NCI-H2227 treated with DMSO at 0.1 percent for 48 hours (cell line): ENCODE measurements at places on chromosomes 11 and 22.

- DNase-seq: no peak
These were observed 51.8 kb downstream of the SLC22A12 start for GRCh38 chr11:64642871-64643255.

- peak; percentile 41 for DNase-seq
These were observed 595.1 kb upstream of the CCDC179 start for GRCh38 chr11:23455321-23455891.

DNA sequence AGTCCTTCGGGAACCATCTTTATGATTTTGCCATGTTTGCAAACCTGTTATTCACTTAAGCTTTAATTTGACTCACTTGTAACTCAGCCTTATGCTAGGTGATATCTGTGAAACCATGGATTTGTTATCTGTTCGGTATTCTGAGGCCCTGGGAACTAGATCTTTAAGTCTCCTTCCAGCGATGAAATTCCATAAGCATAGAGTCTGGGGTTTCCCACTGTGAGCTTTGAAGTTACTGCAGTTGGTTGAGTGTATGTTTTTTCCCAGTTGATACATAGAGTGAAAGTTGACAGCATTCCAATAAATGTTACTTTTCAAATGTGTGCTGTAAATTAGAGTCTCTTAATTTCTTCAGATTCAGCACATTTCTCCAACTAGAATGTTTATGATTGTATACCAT lies 66.9 kb downstream of the TNRC6B start:
- no peak for DNase-seq

DNA sequence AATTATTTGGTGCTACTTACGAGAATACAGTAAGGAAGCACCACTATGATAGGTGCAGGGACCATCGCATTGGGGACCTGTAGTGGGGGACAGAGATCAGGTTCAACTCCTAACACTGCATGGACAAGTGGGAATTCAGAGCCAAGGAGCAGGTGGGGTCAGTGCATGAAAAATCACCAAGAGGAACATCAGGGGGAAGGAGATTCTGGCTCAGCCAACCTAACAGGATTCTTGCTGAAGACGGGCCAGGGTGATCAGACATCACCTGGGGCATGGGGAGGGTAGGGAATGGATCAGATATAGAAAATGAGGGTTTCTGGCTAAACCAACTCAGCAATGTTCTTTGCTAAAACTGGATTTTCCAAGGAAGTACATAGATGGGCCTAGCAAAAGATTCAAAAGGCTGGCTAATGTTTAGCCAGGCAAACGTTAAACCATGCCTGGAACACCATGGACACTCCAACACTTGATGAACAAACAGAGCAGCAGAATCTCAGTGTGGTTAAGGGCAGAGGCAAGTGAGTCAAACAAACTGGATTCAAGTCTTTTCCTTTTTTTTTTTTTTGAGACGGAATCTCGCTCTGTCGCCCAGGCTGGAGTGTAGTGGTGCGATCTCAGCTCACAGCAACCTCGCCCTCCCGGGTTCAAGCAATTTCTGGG lies 70.0 kb downstream of the MICAL3 start:
- DNase-seq: no peak

DNA sequence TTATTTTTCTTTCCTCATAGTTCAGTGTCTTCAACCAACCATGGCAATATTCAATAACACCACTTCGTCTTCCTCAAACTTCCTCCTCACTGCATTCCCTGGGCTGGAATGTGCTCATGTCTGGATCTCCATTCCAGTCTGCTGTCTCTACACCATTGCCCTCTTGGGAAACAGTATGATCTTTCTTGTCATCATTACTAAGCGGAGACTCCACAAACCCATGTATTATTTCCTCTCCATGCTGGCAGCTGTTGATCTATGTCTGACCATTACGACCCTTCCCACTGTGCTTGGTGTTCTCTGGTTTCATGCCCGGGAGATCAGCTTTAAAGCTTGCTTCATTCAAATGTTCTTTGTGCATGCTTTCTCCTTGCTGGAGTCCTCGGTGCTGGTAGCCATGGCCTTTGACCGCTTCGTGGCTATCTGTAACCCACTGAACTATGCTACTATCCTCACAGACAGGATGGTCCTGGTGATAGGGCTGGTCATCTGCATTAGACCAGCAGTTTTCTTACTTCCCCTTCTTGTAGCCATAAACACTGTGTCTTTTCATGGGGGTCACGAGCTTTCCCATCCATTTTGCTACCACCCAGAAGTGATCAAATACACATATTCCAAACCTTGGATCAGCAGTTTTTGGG lies at the start of gene OR51T1:
Gene OR51T1 (plus strand): TSS at position 41 of the 641 bp plus-strand sequence. CDS start 0 bp downstream, at position 41.
- no peak for DNase-seq

DNA sequence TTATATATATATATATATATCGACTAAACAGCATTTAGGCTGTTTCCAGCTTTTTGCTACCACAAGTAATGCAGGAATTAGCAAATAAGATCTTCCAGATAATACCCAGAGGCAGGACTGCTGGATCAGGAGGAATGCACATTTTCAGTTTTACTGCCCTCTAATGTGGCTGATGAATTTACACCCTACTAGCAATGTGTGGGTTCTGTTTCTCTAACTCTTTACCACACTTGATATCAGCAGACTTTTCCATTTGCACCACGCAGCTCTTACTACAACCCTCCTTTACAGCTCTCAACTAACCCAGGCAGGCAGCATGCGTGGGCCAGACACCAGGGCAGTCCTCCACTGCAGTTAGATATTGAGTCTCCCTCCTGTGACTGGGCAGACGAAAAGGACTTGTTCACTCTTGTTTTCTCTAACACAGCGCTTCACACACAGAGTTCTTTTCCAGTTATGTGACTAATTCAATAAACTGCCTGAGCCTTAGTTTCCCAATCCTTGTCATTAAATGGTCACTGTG lies 67.7 kb downstream of the IGLL5 start:
- no peak for DNase-seq

DNA sequence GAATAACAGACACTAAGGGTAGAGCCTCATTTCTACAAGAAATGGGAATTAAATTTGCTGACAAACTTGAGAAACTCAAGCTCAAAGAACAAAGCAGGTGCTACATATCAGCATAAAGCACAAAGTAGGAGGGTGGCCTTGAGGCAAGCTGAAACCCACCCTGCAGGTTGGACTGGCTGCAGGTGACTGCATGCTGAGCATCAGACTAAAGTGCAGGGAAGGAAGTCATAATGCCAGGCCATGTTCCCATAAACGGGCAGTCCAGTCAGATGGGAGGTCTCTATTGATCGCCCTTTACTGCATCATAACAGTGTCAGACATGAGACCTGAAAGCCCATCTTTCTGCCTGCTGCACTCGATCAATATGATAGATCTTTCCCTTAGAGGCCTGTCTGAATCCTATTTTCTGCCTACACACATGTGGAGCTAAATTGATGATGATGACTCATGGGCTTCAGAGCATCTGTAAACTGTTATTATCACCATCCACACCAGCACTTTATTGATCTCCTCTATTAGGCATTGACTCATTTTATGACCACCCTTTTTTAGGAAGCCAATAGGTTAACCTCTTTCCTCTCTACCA lies 224.5 kb upstream of the DDI1 start:
- no peak for DNase-seq
